PC-3 (cell line): ENCODE measurements at places on chromosomes 7 and 10.

DNA sequence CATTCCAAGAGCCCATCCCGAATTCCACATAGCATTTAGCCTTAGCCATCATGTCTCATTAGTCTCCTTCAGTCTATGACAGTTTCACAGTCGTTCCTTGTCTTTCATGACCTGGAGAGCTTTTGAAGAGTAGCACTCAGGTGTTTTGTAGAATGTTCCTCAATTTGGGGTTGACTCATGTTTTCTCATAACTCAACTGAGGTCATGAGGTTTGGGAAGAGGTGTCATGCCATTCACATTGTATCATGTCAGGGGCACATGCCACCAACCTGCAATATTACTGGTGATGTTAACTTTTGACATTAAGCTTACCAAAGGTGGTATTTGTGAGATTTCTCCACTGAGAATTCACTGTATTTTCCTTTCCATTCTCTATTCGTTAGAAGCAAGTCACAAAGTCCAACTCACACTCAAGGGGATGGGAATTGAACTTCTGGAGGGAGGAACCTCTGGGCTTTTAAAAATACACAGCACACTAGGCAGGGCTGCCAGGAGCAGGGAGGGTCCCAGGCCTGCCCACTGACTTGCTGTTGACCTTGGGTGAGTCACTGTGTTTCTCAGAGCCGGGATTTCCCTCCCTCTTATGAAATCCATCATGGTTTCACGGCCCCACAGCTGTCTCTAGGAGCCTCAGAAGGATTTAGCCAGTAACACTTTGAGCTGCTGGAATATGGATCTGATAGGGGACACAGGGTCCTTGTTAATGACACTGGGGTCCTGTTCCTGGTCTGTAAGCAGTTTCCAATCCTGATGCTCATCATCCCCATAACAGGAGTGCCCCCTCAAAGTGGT is 74.4 kb upstream of the TCF7L2 start:
- peak; percentile 57 for DNase-seq

GRCh38 chr10:119061352-119061751 is 19.3 kb downstream of the EIF3A start:
- no peak for DNase-seq

DNA sequence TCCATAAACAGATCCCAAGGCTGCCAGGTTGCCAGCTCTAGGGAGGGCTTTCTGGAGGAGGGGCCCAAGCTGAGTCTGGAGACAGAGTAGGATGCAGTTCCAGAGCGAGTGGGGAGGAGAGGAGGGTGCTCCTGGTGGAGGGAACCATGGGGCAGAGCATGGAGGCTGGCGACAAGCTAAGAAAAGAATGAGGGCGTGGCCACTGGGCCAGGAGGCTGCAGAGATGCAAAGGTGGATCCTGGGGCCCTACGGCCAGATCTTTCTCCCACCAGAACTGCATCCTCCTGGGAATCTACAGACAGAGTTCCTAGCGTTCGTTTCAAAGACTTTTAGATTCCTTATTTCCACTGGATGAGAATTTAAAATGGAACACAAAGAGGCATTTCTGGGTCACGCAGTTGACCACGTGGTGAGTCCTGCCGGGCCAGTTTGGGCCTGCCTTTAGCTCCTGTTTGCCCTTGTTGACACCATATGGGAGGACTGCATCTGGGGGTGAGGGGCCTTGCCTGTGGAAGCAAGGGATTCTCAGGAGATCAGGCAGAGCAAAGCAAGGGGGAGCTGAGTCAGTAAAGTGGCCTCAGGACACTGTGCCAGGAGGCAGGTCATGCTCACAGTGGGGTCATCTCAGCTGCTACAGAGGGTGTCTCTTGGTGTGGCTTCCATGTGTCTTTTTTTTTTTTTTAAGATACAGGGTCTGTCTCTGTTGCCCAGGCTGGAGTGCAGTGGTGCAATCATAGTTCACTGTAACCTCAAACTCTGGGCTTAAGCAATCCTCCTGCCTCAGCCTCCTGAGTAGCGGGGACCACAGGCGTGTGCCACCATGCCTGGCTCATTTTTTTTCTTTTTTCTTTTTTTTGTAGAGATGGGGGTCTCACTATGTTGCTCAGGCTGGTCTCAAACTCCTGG is 137.8 kb downstream of the SH3PXD2A start:
- DNase-seq, result no peak

DNA sequence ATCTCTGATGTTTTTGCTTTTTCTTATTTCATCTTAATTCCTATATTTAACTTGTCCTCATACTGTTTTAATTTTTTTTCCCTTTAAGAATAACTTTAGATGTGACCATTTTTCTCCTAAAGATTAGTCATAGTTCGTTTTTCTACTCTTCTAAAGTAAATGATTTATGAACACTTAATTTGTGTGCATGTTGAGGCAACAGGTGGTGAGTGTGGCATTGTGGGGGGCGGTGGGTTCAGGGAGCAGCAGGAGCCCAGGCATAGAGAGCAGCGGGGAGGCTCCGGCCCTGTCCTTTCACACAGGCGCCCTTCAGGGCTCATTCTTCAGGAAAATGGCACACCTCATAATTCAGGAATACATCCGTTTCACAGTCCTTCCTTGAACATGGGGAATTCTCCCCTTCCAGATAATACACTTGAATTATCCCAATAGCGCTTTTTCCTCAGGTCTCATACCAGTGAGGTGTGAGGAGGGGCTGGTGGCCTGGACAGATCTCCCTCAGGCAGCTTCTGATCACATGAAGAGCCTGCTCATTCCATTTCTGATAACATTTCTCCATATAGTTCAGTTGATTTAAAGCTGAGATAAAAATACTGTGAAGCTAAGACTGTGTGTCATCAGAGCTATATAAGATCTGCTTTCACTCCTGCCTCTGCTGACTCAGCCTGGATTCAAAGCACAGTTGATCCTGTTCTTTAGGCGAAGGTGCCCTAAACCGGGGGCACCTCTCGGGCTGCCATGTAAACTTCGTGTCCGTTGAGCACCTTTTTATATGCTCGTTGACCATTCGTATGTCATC is 40.2 kb downstream of the CUL1 start:
- no peak for DNase-seq

GRCh38 chr10:95841661-95842498 is 65.9 kb upstream of the CC2D2B start:
- peak; percentile 72 for DNase-seq

DNA sequence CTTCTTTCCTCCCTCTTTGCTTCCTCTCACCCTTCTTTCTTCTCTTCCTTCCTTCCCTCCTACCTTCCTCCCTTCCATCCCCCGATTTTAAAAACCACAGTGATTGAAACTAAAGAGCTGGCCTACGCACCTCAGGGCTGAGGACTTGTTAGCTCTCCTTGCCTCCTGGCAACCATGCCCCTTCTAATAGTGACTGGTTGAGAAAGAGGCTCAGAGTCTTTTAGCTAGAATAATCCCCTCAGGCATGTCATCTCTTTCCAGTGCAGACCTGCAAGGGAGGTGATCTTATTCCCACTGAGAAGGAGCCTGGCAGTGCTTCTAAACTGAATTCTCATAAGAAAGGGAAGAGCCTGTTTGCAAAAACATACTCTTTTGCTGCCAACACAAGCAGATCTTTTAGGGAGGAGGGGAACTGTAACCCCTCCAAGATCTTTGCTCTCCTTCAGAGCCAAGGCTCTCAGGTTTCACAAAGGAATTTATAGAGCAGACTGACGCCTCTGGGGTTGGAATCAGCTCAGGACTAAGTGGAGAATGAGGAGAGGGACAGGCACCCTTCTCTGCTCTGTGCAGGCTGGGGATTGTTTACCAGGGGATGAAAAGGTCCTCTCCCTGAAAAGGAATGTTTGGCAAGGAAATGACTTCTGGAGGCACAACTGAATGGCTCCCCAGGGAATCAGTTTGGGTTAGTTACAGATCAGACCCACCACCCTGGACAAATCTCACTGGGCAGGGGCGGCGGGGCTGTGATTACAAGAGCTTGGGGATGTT is 9.4 kb upstream of the ANKRD1 start:
- DNase-seq, result peak; percentile 84

GRCh38 chr10:114638821-114639625 is 19.1 kb downstream of the ABLIM1 start:
- no peak for DNase-seq

DNA sequence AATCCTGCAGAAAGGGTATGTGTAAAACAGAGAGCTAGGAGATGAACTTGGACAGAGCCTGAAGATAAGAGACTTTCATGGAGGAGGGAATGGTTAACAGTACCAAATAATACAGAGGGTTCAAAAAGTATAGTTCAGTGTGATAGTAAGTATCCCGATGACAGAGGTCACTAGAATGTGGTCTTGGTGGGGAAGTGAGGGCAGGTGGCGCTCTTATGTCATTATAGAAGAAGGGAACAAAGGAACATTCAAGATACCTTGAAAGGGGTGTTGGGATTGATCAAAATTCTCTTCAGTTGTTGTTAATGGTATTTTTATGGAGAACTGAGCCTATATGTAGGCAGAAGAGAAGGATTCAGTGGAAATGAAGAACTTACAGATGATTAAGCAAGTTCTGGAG is 312.5 kb downstream of the SUGCT start:
- peak; percentile 9 for DNase-seq

DNA sequence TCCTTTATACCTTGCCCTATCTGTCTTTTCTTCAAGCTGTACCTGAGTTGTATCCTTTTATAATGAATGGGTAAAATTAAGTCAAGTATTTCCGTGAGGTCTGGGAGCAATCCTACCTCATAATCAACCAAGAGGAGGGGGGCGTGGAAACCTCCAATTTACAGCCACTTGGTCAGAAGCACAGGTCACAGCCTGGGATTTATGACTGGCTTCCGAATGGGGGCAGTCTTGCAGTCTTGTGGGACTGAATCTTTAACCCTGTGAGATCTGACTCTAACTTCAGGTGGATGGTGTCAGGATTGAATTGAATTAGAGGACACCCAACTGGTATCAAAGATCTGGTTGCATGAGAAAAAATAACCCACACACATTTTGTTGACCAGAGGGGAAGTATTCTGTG is 23.5 kb upstream of the KCNMA1 start:
- no peak for DNase-seq

DNA sequence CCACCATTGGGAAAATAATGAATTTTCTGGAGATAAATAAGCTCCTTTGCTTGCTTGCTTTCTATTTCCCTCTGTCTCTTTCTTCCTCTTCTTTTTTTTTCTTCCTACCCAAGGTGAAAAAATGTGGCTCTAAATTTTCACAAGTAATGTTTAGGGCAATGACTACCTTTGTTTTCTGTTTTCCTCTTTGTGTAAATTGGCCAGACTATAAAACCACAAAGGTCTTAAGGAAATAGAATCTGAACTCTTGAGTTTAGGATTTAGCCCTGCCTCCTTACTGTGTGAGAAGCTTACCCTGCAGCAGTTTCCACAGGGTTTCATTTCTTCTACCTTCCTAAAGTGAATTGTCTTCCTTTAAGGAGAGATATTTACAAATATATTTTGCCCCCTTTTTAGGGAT is 330.4 kb downstream of the ARL4A start:
- DNase-seq, result peak; percentile 20

DNA sequence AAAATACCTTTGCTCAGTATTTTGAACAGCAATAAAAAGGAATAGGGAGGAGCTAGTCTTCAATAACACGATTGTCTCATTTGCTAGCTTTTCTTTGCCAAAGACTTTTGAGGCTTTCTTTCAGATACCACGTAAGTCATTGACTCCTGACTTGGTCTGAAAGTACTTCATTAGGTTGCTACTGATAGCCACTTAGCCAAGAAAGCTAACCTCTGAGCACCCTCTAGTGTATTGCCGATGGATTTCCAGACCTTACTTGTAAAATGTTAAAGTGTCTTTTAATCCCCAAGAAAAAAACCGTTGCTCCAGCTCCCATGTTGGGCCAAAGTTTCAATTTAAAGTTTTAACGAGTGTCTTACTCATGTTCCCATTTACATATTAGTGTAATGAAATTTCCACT is 63.4 kb upstream of the STRIP2 start:
- DNase-seq, result peak; percentile 5

- DNase-seq, result no peak
Measured at GRCh38 chr7:131909151-131909768, 352.8 kb upstream of the PODXL start.

- DNase-seq, result no peak
Measured at GRCh38 chr10:44880090-44880715, 30.9 kb upstream of the TMEM72 start.

GRCh38 chr10:83680470-83680891 is 458.8 kb upstream of the GHITM start:
- DNase-seq, result no peak

GRCh38 chr7:114540291-114540690 is 125.7 kb downstream of the FOXP2 start:
- no peak for DNase-seq

GRCh38 chr10:24952707-24953645 is 570 bp upstream of the PRTFDC1 start:
- DNase-seq, result peak; percentile 39

DNA sequence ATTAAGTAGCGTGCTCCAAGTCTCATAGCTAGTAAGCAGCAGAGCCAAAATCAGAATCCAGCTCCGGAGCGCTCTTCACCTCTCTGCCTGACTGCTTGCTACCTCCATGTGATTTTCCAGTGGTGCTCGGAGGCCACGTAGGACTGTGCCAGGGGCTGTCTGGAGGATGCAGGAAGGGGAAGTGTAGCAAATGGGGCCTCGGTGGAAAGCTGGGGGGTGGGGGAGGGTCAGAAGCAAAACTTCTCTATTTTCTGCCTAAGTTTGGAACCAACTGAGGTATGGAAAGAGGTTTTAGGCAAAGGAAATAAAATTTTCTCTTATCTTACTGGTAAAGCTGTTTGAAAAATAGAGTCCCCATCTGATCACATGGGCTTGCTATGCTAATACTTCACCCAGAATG is 108.7 kb downstream of the TBXAS1 start:
- no peak for DNase-seq

GRCh38 chr10:113954409-113954808 is 89.3 kb upstream of the ADRB1 start:
- DNase-seq, result no peak

GRCh38 chr7:44694766-44695165 is 53.9 kb upstream of the ZMIZ2 start:
- DNase-seq, result no peak

DNA sequence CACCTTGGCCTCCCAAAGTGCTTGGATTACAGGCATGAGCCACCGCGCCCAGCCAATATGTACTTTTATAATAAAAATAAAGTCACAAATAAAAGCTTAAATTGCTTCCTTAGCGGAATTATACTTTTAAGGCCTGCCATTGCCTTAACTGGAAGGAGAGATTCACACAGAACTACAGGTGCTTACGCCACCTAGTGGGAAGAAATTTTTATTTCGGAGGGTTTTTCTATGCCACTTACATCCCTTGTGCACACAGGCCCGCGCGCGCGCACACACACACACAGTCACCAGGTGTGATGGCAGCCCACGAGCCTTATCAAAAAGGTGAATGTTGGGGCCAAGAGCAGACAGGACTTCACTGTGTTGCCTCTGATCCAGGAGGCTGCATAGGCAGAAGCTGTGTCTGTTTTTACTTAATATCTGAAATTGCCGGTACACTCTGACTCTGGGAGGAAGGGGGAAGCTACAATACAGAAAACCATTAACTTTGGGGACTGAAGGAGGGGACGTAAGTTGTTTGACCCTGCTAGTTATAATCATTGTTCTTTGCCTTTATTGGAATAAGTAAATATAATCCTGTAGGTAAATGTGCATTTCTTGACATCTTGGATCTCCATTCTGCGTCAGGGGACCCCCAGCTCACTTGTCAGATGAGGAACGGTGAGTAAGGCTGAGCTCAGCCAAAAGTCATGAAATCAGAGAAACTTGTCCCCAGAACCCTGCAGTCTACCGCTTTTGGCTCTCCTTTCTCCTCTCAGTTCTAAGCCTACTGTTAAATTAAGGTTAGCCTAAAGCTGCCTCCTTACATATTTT is 87.1 kb downstream of the SLC16A9 start:
- peak; percentile 98 for DNase-seq
